ENCODE measurements at places on chromosomes 2 and 18. TPM values are rescaled to one million over a fixed set of nuclear protein-coding genes. Genes with fewer than 3 reads are reported as not detected.

DNA sequence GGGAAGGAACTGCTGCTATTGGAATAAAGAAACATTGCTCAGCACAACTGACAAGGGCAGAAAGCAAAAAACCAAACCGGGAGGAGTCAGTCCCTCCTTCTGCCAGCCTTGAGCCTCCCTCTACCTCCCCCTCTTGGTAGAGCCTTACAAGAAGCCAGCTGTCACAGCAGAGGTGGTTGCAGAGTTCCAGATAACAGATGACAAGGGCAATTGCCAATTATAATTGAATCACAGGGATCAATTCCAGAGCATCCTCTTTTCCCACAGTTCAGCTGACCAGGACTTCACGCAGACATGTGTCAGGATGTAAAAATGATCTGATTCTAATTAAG is 548.2 kb upstream of the LRRTM1 start:
- no peaks in the 10 kb centered on the region for H3K36me3 ChIP-seq
- DNase-seq, result no peak
- no peaks in the 10 kb centered on the region for H3K27me3 ChIP-seq
- H3K27ac ChIP-seq, result no peak overlapping the region
- H3K4me1 ChIP-seq, result no peaks in the 10 kb centered on the region

DNA sequence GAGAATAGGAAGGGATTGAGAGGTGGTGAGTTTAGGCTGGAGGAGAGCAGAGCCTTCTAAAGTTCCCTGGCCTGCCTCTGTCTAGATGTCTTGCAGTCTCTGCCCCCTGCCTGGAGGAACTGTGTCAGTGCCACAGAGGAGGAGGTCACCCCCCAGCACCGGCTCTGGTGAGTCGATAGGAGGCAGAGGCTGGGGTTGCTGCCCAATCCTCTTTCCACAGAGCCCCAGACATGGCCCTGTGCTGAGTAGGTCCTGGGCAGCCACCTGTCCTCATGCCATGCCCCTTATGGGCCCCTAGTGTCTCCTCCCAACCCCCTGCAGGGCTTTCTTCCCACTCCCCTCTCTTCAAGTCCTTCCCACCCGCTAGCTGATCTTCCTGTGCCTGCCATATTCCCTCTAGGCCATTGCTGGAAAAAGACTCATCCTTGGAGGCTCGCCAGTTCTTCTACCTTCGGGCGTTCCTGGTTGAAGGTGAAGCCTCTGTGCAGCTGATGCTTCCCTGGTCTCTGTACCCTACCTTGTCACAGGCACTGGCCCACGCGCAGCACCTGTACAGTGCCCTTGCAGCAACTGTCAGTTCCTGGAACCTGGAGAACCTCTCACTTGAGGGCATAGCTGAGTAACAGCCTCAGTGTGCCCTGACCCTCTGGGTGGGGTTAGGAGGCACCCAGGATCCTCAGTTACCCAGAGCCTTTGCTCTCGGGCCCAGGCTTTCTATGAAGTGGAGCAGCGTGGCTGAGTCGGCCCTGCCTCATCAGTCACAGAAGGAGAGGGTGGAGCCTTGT is 13.2 kb upstream of the SLC4A3 start:
- H3K27ac ChIP-seq, result no peak overlapping the region
- H3K4me3 ChIP-seq, result no peak overlapping the region
- H3K4me1 ChIP-seq, result no peaks in the 10 kb centered on the region
- no peaks in the 10 kb centered on the region for H3K27me3 ChIP-seq
- H3K36me3 ChIP-seq, result peaks cover 62% of the 10 kb centered on the region
- DNase-seq, result no peak

GRCh38 chr2:118987886-118988285 is 45.9 kb downstream of the MARCO start:
- H3K4me1 ChIP-seq, result no peaks in the 10 kb centered on the region
- H3K27me3 ChIP-seq, result peaks cover 3% of the 10 kb centered on the region
- DNase-seq, result no peak
- no peak overlapping the region for H3K4me3 ChIP-seq
- no peaks in the 10 kb centered on the region for H3K36me3 ChIP-seq

DNA sequence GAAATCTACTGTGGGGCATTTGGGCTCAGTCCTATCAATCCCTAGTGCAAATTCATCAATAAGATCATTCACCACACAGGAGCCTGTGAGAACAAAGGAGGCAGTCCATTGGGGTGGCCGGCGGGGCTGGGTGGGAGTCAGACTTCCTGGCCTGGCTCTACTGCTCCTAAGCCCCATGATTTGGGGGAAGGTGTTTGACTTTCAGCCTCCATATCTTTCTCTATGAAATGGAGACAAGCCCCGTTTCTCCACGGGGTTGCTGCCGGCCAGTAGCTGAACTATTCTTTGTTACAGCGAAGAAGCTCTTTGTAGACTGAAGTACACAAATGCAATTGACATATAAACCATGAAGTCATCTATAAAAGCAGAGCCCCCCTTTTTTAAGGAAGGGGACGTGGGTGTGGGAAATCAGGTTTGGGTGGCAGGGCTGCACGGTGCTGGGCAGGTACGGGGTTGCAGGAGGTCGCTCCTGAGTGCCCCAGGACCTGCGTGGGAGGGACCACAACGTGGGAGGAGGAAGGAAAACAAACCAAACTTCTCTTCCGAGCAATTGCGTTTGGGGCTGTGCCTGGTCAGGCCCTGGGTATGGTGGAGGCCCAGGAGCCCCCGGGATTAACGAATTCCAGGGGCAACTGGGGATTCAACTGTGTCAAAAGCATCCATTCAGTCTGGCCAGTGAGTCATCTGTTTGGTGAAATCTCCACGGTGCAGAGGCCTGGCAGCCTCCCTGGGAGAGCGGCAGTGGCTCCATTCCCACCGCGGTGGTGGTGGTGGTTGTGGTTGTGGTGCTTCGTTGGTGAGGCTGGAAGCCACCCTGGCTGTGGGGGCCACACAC is 18.2 kb downstream of the FBLN7 start:
- no peak overlapping the region for H3K4me3 ChIP-seq
- H3K4me1 ChIP-seq, result no peaks in the 10 kb centered on the region
- H3K36me3 ChIP-seq, result no peaks in the 10 kb centered on the region
- no peak for DNase-seq

GRCh38 chr2:123502931-123503330 is 522.2 kb upstream of the CNTNAP5 start:
- no peaks in the 10 kb centered on the region for H3K4me1 ChIP-seq
- no peaks in the 10 kb centered on the region for H3K27me3 ChIP-seq
- H3K27ac ChIP-seq, result no peak overlapping the region

The LIPG gene
- 8.7 TPM for polyA plus RNA-seq

GRCh38 chr2:48398285-48399002 is 131.5 kb upstream of the STON1 start:
- no peak for DNase-seq
- no peak overlapping the region for H3K27ac ChIP-seq
- peaks cover 3% of the 10 kb centered on the region for H3K4me1 ChIP-seq
- no peaks in the 10 kb centered on the region for H3K27me3 ChIP-seq
- no peaks in the 10 kb centered on the region for H3K36me3 ChIP-seq

DNA sequence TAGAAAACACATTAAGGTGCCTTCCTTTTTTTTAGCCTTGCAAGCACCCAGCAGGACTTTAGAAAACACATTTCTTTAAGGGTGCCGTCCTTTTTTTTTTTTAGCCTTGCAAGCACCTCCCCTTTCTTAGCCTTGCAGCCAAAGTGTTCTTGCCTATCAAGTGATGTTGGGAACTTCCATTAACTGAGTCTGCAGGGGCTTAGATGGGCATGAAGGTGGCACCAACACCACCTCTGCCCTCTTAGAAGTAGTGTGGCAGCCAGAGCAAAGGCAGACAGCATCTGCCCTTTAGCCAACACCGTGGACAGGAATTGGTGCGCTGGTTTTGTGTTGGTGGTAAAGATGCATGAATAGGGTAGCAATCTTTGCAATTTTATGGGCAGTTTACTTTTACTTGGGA is 211.6 kb upstream of the SP5 start:
- no peaks in the 10 kb centered on the region for H3K27me3 ChIP-seq
- H3K4me3 ChIP-seq, result no peak overlapping the region
- H3K27ac ChIP-seq, result no peak overlapping the region
- DNase-seq, result no peak
- no peaks in the 10 kb centered on the region for H3K4me1 ChIP-seq

DNA sequence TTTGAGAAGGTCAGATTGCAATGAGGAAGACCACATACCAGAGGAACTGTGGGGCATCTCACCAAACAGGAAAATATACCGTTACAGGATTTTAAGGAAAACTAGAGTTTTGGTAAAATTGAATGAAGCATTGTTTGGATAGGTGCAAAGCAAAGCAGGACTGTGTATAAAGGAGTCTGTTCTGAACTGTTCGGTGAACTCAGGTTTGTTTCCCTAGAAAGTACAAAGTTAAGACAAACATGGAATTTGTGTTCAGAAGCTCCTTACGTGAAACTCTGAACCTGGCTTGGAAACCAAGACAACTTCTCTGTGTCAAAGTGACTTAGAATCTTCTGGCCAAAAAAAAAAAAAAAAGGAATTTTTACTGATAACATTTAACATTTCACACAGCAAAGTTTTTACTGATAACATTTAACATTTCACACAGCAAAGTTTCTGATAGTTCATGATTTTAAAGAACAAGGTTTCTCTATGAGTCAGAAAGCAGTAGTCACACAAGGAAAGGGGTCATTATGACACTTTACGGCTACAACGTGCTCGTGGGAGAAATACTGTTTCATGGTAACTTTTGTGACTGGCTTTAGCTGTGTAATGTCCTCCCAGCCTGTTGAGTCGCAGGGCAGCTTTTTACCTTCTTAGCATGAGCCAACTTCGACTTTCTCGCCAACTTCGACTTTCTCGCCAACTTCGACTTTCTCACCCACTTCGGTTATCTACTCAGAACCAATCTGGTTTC is 21.2 kb upstream of the TET3 start:
- H3K27me3 ChIP-seq, result no peaks in the 10 kb centered on the region
- no peak for DNase-seq
- H3K36me3 ChIP-seq, result peaks cover 15% of the 10 kb centered on the region
- no peak overlapping the region for H3K27ac ChIP-seq
- no peaks in the 10 kb centered on the region for H3K4me1 ChIP-seq
- no peak overlapping the region for H3K4me3 ChIP-seq

- DNase-seq, result no peak
- no peaks in the 10 kb centered on the region for H3K4me1 ChIP-seq
- no peak overlapping the region for H3K27ac ChIP-seq
- no peaks in the 10 kb centered on the region for H3K27me3 ChIP-seq
Observed at GRCh38 chr2:64534363-64534762, 10.2 kb downstream of the AFTPH start.

DNA sequence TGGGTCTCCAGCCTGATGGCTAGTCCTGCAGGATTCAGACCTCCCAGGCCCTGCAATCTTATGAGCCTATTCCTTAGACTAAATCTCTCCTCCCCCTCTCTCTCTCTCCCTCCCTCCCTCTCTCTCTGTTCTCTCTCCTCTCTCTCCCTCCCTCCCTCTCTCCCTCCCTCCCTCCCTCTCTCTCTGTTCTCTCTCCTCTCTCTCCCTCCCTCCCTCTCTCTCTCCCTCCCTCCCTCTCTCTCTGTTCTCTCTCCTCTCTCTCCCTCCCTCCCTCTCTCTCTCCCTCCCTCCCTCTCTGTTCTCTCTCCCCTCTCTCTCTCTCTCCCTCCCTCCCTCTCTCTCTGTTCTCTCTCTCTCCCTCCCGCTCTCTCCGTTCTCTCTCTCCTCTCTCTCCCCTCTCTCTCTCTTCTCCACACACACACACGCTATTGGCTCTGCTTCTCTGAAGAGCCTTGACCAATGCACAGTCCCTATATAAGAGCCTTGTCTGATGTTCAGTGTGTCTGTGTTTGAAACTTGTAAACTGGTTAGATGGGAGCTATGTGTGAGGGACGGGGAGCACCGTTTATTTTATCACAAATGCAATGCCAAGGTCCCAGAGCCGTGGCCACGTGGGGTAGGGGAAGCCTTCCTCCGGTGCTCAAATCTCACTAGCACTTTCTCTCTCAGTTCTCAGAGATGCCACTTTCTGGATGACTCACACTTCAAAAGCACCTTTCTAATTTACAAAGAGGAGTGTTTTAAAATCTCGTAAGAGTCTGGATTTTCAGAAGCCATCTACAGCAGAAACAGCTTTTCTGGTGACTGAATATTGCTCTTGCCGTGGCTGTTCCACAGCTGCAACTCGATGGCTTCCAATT is 9.4 kb upstream of the PRLH start:
- no peaks in the 10 kb centered on the region for H3K36me3 ChIP-seq
- no peak overlapping the region for H3K4me3 ChIP-seq
- no peak overlapping the region for H3K27ac ChIP-seq

GRCh38 chr18:10401521-10401920 is 52.9 kb upstream of the APCDD1 start:
- no peaks in the 10 kb centered on the region for H3K27me3 ChIP-seq
- no peak for DNase-seq
- no peak overlapping the region for H3K27ac ChIP-seq
